IMR-90 (cell line): ENCODE measurements at places on chromosomes 2 and 18. TPM values are rescaled to one million over a fixed set of nuclear protein-coding genes. Genes with fewer than 3 reads are reported as not detected.
A peak's percentile ranks its signal among the peaks of the same experiment; 100 is the strongest.

TUBA3E gene
- total RNA-seq = not detected in 2 replicates

CHST10 gene
- total RNA-seq = 8.3 and 8.6 TPM in 2 replicates

RAB27B gene
- total RNA-seq = 1.3 and 1.7 TPM in 2 replicates

GPR75 gene
- 1.4 and 1.7 TPM in 2 replicates for total RNA-seq

REEP1 gene
- total RNA-seq = under 0.01 TPM in 2 replicates

DNA sequence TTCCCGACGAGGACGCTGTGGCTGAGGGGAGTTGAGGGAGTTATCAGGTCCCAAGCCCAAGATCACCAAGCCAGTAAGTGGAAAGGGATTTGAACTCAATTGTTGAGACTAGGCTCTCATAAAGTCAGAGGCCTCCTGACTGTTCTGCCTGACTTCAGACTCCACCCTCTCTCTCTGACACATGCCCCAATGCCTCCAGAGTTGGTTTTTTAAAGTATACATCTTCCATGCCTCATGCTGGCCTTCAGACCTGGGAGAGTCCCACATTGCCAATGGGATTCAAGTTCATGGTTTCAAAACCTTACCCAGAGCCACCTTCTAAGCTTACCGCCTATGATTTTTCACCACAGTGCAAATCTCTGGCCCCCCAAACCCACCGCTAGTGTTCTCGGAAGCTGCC, 100.8 kb downstream of the RTN4 start:
- no peaks in the 10 kb centered on the region for H3K27me3 ChIP-seq
- no peak overlapping the region for H3K4me3 ChIP-seq
- peaks cover 31% of the 10 kb centered on the region for H3K4me1 ChIP-seq

- DNase-seq = no peak
- peaks cover 2% of the 10 kb centered on the region; the same call in 1 of the 2 replicates for H3K27me3 ChIP-seq
- no peaks in the 10 kb centered on the region for H3K4me1 ChIP-seq
- H3K36me3 ChIP-seq = no peaks in the 10 kb centered on the region
These were observed 416.5 kb upstream of the KCNH7 start for GRCh38 chr2:163255086-163255485.

- peak; percentile 85 for DNase-seq
- peak overlapping the region; percentile 42 for H3K4me3 ChIP-seq
- peaks cover 3% of the 10 kb centered on the region; the same call in 1 of the 2 replicates for H3K4me1 ChIP-seq
- no peaks in the 10 kb centered on the region for H3K36me3 ChIP-seq
These were observed 20.4 kb upstream of the CXXC1 start for GRCh38 chr18:50307738-50308470.

DNA sequence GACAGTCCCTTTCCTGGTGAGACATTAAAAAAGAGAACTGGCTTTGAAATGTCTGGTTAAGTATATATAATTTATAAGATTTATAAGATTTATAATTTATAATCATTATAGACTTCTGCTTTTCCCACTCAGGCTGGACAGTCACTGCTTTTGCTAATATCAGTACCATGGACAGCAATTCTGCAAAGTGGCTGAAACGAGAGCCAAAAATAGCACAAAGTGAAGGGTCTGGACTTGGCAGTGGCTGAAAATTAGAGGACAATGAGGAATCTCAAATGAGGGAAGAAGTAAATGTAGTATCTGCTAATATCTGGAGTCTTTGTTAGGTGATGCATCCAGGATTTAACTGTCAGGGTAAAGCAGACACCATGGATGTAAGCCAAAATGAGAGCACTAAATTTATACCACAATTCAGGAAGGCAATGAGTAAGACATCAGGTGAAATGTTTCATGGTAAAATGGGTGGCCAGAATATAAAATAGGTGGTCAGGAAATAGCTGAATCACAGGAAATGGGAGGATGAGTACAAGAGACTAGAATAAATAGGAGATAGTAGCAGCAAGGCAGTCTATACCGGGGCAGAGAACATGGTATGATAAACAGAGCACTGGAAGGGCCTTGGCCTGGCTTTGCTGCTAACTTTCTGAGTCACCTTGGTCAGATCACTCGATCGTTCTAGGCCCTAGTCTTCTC, 39.6 kb upstream of the BOD1L2 start:
- no peaks in the 10 kb centered on the region for H3K4me1 ChIP-seq
- no peak overlapping the region for H3K27ac ChIP-seq
- no peaks in the 10 kb centered on the region for H3K36me3 ChIP-seq
- DNase-seq = peak; percentile 43
- no peaks in the 10 kb centered on the region for H3K27me3 ChIP-seq

- H3K4me1 ChIP-seq = no peaks in the 10 kb centered on the region
- H3K4me3 ChIP-seq = no peak overlapping the region
These were observed 1110.6 kb downstream of the TSN start for GRCh38 chr2:122866095-122866494.

DNA sequence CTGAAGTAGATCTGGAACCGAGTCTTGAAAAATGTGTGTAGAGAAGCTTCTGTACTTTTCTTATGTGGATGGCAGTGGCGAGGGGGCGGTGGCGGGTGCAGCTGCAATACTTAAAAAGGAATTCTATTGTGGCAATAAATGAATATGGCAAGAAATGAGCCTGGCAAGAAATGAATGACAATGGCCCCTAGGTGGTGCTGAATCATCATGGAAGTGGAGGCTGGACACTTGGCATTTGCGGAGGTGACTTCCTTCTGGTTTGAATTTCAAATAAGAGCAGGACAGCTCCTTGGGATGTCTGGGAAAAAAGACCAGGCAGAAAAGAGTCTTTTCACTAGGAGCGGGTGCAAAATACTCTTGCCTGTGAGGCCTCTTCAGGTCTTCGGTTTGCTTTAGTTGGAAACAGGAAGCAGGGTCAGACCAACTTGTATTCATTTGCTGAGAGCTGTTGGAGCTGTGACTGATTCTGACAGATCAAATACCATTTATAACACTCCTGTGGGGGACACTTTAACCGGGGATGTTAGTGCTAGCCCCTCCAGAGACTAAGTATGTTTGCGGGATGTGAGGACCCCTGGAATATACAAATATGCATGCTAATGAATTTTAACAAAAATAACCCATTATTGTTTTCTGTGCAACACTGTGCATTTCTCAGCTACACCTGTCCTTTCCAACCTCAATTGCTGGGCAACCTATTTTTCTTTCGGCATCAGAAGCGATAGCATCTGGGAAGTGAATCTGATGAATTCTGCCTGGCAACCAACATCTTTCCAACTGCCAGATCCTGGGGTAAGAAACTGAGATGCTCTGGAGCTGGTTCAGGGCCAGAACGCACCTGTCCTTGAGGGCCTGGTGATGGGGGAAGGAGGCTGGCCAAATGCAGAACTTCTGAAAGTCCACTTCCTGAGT, 35.4 kb downstream of the FASTKD2 start:
- H3K4me1 ChIP-seq = no peaks in the 10 kb centered on the region
- H3K27me3 ChIP-seq = no peaks in the 10 kb centered on the region
- no peak overlapping the region for H3K4me3 ChIP-seq
- H3K36me3 ChIP-seq = peaks cover 1% of the 10 kb centered on the region; the same call in 1 of the 2 replicates
- peak; percentile 76 for DNase-seq
- no peak overlapping the region for H3K27ac ChIP-seq

- no peak overlapping the region for H3K4me3 ChIP-seq
- no peaks in the 10 kb centered on the region for H3K36me3 ChIP-seq
- H3K4me1 ChIP-seq = peaks cover 3% of the 10 kb centered on the region; the same call in 1 of the 2 replicates
These were observed 88.6 kb upstream of the ID2 start for GRCh38 chr2:8593243-8593642.

DNA sequence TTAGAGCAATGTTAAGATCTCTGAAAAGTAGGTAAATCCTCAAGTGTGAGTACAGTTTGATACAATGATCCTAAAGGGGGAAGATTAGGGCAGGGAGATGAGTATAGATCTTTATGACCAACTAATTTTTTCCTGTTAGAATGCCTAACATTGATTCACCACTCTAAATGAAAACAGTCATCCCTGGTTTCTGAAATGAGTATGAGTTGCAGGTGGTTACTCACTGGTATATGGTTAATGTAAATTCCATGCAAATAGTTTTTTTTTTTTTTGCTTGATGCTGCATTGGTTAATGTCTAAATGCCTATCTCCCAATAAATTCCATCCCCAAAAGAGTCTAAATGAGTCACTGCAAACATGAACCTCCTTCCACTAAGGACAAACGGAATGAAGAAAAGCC, 55.0 kb upstream of the SERPINB2 start:
- no peak overlapping the region for H3K4me3 ChIP-seq
- H3K4me1 ChIP-seq = peaks cover 11% of the 10 kb centered on the region; the same call in 1 of the 2 replicates
- H3K27ac ChIP-seq = no peak overlapping the region
- H3K27me3 ChIP-seq = no peaks in the 10 kb centered on the region
- DNase-seq = peak; percentile 86

DNA sequence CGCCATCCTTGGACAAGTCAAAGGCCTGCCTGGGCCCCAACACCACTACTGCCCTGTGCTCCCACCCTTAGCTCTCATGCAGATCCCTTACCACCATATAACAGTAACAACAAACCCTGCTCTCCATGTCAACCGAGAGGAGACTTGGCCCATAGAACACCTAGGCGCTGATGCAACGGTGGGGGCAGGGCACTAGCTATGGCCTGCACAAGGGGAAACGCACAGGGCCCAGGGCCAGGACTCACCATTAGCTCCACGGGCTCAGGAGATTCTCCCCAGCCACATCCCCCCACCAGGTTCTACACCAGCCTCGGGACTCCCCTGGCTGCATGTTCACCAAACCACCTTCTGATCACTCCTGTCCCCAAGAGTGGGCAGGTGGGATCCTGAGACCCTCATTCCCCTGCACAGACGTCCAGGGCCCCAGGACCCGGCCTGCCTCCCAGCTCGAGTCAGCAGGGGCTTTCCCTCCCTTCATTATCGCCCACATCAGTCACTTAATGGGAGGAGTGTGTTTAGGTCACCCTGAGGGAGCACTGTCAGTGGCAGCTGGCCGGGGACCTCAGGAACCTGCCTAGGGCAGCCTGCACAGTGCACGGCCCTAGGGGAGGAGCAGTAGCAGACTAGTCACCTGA, 29.3 kb downstream of the ANKMY1 start:
- no peaks in the 10 kb centered on the region for H3K4me1 ChIP-seq
- H3K36me3 ChIP-seq = peaks cover 13% of the 10 kb centered on the region; the same call in 1 of the 2 replicates
- DNase-seq = no peak
- no peak overlapping the region for H3K27ac ChIP-seq
- H3K4me3 ChIP-seq = no peak overlapping the region

- no peaks in the 10 kb centered on the region for H3K27me3 ChIP-seq
- DNase-seq = peak; percentile 88
- peak overlapping the region; percentile 72 for H3K27ac ChIP-seq
- no peak overlapping the region for H3K4me3 ChIP-seq
These were observed 516.7 kb downstream of the ERBB4 start for GRCh38 chr2:212021947-212022346.

DNA sequence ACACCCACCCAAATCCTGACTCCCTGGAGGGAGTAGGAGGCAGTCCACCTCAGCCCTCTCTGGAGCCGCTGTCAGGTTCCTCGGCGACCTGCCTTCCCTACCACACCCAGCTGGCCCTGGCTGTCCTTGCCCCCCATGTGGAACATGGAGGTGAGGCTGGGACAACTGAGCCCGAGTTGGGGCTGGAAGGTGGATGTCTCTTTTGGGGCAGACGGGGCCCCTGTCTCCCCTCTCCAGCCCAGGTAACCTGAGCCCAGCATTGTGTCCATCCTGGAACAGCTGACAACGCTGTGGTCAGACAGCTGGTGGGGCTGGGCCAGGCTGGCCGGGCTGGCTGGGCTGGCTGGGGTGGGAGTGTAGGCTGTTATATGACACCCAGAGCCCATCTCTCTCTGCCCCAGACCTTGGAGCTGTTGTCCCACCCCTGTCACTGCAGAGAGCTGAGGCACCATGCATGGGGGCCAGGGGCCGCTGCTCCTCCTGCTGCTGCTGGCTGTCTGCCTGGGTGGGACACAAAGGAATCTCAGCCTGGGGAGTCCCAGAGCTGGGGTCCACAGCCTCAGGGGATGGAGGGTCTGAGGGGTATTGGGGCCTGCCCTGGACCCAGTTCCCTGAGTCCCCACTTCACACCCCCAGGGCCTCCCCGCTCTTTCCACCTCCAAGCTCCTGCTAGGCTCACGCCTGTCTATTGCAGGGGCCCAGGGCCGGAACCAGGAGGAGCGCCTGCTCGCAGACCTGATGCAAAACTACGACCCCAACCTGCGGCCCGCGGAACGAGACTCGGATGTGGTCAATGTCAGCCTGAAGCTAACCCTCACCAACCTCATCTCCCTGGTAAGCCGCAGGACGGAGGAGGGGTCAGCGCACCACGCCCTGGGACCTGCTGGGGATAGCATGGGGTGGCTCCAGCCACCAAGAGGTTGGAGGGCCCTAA, at the start of gene CHRNG:
TSS of gene CHRNG (plus strand) at position 395 of the 934 bp plus-strand sequence. CDS start at position 451, 56 bp downstream.
- H3K27ac ChIP-seq = no peak within 1 kb of the TSS
- no peak within 1 kb of the TSS for H3K4me3 ChIP-seq
- H3K36me3 ChIP-seq = no peaks in the 10 kb centered on the region
- no peak for DNase-seq
